ENCODE measurements at places on chromosomes 1 and 21.

DNA sequence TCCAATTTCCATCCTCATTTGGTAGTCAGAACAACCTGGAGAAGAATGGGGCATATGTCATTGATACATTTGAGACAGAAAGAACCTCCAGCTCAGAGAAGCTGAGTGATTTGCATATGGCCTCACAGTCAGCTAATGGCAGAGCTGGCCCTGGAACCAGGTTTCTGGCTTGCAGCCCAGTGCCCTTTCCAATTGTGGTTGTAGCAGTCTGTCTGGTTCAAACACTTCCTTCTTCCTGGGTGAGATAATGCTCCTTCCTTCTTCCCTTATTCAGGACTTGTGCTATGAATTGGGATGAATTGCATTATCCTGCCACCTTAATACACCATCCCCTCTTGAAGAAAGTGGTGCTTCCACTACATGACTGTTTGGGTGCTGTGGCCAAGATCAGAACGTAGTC lies 24.2 kb downstream of the SLC5A9 start:
- DNase-seq, result no peak

GRCh38 chr1:156682166-156682890 lies 5.1 kb upstream of the NES start:
- no peak for DNase-seq

GRCh38 chr1:22037520-22037919 lies 15.0 kb upstream of the CDC42 start:
- DNase-seq, result no peak

DNA sequence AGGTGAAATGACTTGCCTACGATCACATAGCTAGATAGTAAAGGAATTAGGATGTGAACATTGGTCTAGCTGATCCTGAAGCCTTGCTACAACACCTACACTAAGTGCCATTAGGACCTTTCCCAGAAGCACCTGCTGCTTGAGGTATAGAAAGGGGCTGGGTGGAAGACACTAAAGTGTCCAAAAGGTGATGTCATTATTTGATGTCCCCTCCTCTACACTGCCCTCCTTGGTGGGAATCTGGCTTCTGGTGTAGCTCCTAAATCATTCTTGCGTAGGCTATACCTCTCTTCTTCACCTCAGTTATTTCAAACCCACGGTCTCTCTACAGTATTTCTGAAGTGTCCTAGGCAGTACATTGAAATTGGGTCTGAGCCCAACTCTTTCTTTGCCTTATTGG lies 132.5 kb upstream of the FGGY start:
- DNase-seq, result no peak

DNA sequence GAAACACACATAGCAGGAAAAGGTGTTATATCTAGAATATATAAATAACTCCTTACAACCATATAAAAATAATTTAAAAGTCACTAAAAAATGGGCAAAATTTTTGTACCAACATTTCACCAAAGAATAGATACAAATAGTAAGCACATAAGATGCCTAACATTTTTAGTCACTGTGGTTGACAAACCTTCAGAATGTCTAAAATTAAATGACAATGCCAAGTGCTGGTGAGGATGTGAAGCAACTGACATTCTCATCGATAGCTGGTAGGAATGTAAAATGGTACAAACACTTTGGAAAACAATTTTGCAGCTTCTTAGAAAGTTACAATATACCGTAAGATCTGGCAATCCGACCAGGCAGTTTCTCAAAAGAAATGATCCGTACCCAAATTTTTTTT lies 14.4 kb upstream of the TOMM20 start:
- DNase-seq, result no peak

Data from activated T-cell treated with anti-CD3 and anti-CD28 coated beads, Interleukin-2, amount 50 U/mL, for 1 hour (primary cell).